Putamen (tissue), 1 donor: ENCODE measurements at places on chromosomes 13 and 19.
A peak's percentile ranks its signal among the peaks of the same experiment; 100 is the strongest.

GRCh38 chr13:39767791-39768517 is 112.5 kb downstream of the COG6 start:
- DNase-seq: no peak

DNA sequence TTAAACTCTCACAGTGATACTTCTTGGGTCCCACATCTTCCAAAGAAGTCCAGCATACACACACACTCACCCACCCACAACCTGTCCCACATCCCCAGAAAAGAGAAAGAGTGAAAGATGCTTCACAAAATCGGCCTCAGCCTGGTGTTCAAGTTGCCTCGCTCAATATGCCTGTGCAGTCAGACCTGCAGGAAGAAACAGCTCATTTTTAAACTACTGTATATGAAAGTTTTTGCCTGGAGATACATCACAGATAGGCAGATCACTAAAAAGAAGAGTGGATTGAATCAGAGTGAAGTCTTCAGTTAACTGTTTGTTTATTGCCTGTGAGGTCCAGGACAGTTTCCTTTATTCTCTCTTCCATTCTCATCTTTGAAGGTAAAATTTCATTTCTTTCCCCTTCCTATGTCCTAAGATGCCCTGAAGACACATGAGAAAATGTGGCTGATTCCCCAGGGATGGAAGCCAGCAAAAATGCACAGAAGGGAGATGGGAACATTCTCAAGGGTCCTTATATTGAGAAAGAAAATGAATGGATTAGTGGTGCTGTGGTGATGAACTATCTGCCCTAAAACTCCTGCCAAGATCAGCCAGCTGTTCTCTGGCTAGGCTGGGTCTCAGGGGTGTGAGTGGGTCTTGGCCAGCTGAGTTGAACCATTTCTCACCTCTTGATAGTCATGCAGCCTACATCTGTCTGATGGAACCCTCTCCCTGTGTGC is 259.0 kb downstream of the ITGBL1 start:
- no peak for DNase-seq

DNA sequence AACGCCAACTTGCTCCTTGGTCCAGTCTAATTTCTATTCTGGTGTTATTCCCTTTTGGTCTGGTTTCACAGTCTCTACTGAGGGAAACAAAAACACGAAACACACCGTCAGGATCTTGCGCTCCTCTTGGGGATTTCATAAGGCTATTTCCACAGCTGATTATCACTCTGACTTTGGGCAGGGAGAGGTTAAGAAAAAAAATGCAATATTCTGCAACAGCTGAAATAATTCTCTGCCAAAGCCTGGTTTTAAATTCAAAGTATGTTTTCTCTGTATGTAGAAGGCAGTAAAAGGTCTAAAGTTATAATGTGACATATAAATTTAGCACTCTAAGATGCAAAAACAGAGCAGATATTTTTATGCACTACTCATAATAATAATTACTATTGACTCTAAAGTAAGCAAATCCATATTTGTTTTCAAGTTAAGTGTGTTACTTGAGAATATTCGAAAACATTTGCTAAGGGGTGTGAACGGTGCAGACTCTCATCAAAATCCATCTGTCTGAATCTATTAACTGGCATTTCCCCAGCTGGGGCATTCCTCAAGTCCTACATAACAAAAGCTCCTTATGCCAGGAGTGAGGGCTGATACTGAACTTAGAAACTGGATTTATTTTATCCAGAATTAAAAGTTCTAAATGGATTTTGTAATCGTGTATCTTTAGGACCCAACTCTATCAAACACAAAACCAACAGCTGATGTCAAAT is 38.4 kb upstream of the STARD13 start:
- no peak for DNase-seq

DNA sequence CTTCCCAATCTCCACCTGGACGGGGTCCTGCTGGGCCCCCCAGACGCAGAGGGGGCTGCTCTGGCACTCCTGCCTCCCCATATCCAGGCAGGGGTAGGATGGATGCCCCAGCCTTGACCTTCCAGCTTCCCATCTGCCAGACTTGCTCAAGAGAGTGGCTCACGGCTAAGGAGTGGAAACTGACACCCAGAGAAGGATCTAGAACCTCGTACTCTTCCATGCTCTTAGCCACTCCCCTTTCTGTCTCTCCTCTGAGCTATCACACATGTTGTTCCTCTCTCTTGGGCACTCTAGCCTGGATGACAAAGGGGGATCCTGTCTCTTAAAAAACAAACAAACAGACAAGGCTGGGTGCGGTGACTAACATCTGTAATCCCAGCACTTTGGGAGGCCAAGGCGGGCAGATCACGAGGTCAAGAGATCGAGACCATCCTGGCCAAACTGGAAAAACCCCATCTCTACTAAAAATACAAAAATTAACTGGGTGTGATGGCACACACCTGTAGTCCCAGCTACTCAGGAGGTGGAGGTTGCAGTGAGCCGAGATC is 12.2 kb upstream of the FUT5 start:
- DNase-seq: no peak

GRCh38 chr19:5627395-5627904 is 4.6 kb downstream of the SAFB start:
- DNase-seq: peak; percentile 27

GRCh38 chr13:110229905-110230563 is 76.9 kb downstream of the COL4A1 start:
- DNase-seq: no peak

GRCh38 chr13:52405369-52405766 is 604 bp downstream of the THSD1 start:
- DNase-seq: no peak

GRCh38 chr13:79722885-79723445 is 242.0 kb downstream of the NDFIP2 start:
- DNase-seq: peak; percentile 35

GRCh38 chr19:3976495-3977241 is 5.8 kb upstream of the DAPK3 start:
- no peak for DNase-seq

DNA sequence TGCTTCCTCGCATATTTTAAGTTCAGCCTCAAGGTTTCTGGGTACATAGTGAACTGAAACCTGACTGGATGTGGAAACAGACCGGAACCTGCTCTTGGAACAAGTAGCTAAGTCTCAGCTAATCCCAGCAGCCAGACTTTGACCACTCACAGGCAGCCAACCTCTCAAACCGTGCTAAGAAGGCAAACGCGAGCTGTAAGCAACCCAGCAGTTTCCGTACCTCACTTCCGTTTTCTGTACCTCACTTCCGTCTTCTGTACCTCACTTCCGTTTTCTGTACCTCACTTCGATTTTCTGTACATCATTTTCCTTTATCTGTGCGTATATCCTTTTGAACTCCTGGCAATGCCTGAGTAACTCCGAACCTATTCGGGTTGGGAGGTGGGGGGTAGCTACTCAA is 96.8 kb downstream of the SUCLA2 start:
- no peak for DNase-seq

DNA sequence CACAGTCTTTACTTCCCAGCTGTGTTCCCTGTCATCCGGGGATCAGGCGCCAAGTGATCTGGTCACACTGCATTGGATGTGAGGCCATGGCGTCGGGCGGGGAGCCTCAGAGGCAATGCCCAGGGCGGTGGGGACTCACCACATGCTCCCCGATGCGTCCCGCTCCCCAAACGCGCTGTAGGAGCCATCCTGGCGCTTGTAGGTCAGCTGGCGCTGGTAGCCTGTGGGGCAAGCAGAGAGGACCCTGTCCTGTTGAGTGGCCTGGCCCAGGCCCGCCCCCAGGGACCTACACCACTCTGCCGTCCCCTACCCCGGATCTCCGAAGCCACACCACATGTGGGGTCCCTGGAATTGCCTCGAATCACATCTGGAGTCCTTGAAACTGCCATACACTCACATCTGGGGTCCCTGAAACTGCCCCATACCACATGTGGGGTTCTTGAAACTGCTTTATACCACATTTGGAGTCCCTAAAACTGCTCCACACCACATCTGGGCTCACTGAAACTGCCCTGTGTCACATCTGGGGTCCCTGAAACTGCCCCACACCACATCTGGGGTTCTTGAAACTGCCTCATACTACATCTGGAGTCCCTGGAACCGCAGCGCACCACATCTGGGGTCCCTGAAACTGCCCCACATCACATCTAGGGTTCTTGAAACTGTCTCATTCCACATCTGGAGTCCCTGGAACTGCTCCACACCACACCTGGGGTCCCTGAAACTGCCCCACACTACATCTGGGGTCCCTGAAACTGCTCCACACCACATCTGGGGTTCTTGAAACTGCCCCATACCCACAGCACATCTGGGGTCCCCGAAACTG is 33.2 kb downstream of the F2RL3 start:
- no peak for DNase-seq

- no peak for DNase-seq
Observed at GRCh38 chr19:33639035-33639681, 17.4 kb downstream of the CHST8 start.

DNA sequence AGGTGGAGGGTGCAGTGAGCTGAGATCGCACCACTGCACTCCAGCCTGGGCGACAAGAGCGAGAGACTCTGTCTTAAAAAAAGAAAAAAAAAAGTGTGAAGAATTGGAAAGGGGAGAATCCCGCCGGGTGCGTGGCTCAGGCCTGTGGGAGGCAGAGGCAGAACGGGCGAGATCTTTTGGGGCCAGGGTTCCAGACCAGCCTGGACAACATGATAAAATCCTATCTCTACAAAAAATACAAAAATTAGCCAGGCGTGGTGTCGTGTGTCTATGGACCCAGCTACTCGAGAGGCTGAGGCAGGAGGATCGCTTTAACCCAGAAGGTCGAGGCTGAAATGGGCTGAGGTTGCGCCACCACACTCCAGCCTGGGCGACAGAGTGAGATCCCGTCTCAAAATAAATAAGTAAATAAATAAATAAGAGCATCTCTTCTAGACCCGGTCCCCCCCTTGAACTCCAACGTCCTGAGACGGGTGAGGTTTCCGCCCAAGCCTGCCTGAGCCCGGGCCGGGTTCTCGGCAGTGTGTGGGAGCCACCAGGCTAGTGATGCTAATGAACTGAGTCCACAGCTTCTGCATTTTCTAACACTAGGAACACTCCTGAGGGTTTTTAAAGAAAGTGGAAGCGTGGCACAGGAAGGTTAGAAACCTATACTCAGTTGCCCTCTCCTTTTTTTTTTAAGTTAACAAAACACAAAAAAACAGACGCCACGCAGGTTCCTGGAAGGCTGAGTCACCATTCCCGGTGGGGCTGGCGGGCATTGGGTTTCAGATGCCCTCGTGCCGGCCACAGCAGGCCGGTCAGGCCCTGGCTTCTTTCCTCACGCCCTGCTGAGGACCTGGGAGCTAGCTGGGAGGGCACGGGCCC is 22.0 kb downstream of the GPX4 start:
- no peak for DNase-seq
